ENCODE measurements at places on chromosomes 16 and 17.

DNA sequence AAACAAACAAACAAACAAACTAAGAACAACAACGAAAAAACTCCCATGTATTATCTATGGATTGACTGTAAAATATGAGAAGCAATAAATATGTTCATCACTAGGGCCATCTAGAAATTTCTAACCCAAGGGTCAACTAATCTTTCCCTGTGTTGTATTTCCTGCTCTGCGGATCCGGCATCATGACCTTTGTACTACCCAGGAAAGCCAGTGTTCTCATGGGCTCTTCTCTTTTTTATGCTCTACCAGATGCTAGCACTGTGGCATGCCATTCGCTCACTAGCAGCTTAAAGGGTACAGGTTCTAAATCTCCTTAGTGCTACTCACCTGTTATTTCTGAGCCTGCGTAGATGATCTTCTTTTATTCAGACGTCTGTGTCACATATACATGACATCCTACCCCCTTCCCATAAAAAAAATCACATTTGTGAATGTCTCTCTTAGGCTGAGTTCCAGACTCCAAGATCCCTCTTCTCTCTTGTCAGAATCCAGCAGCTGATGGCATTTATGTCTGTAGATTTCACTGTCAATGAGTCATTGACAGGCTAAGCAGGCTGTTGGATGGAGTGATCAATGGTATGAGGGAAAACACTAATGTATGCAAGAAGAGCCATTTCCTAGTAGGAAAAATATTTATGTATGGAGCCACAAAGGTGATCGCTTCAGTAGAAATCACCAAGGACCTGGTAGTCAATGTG is 100.0 kb downstream of the WWOX start:
- DNase-seq, result no peak

DNA sequence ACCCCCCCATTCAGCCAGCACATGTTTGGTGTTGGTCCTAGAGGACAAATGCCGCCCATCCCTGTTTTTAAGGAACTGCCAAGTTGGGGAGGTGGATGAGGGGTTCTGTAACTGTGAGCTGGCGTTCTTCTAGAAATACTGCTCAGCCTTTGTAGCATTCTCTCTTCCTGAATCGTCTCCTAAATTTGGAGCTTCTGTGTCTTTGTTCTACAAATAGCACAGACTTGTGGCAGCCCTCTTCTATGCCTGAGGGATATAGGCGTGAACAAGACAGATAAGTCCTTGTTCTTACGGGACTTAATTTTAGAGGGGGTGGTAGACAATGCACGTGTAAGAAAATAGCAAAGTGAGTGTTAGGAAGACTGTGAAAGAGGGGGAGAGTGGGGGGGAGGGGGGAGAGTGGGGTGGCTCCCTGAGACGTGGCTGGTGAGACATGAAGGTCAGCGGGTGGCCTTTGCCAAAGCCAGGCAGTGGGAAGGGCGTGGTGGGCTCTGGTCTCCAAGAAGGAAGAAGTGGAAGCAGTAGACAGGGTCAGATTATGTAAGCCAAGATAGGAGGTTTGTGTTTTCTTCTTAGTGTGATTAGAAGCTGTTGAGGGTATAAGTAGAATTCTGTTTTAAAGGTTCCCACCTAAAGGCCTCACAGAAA is 9.9 kb downstream of the MFSD11 start:
- DNase-seq, result no peak

DNA sequence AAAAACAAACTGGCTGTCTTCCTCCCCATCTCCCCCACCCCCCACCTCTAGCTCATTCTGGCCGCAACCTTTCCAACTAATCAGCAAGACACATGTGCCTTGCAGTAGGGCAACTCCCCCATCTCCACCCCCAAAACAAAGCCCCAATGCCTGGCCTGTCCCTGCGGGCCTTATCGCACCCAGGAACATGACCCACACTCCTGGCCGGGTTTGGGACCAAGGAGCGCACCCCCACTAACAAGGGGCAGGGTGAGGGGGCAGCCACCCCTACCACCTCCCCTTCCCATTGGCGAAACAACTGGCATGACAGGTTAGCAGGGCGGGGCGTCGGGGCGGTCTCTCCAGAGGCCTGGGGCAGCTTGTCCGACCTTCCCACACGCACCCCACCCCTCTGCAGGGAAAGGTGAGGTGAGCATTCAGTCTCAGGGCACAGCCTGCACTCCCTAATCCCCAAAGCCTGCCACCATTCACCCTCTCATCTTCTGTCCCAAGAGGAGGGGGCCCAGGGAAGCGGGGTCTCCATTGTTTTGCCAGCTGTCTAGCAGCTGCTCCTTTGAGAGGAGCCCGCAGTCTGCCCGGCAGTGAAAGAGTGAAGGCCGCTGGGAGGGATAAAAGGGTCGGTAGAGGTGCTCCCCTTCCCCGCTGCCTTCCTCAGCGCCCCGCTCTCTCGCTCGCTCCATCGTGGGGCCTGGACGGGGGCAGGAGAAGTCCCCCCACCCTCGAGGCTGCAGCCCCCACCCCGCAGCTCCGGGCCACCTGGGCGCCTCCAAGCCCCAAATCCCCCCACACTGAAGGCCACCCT is 765 bp downstream of the MYO18A start:
- DNase-seq, result no peak

GRCh38 chr17:18320301-18320700 is 5.2 kb downstream of the SMCR8 start:
- no peak for DNase-seq

DNA sequence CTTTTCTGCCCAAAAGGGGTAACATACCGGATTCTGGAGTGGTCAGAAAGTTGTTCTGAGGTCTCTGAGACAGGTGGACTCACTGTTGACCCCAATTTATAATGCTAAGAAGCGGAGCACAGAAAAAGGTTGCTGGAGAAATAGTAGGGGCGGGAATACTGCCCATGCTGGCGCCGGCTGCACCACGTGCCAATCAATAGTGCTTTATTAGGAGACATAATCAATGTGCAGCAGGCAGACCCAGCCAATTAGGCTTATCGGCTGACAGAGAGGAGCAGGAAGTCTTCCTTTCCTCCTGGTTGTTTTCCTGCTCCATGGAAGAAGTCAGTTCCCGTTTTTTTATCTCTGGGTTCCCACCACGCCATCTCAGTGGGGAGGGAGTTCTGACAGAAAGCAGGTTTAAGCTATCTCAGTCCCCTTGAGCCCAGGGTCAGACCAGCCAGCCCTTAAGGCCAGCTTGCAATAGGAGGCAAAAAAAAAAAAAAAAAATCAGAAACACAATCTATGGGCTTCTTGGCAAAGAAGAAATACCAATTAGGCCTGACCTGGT is 68.2 kb upstream of the IRX6 start:
- DNase-seq, result no peak

DNA sequence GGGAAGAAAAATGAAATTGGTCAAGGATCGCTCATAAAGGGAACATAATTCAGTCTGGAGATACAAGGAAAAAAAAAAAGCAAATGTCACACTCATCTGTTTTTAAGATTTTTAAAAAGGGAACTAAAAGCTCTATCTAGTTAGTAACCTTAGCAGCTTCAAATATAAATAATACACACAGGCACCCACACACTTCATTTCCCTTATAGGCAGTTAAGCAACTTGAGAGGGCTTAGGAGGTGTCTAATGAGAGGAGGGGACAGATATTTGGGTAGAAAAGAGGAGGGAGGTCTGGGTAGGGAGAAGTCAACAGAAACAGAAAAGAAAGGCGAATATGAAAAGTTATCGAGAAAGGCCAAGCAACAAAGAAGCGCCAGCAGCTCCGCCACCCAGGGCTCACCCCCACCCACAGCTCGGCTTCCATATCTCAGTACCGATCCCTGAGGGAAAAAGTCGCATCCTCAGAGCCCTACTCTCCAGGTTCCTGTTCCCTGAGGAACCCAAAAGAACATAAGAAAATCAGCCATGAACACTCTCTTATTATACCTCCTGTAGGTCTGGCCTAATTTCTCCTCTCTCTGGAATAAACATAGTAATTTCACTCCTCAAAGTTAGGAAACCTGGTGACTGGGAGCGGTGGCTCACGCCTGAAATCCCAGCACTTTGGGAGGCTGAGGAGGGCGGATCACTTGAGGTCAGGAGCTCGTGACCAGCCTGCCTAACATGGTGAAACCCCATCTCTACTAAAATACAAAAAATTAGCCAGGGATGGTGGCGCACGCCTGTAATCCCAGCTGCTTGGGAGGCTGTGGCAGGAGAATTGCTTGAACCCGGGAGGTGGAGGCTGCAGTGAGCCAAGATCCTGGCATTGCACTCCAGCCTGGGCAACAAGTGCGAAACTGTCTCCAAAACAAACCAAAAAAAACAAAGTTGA is 69.6 kb upstream of the RCVRN start:
- no peak for DNase-seq

- DNase-seq, result no peak
Measured at GRCh38 chr16:55021595-55022475, 91.2 kb downstream of the IRX5 start.

GRCh38 chr17:78716814-78717393 is 65.2 kb downstream of the CYTH1 start:
- DNase-seq, result no peak

DNA sequence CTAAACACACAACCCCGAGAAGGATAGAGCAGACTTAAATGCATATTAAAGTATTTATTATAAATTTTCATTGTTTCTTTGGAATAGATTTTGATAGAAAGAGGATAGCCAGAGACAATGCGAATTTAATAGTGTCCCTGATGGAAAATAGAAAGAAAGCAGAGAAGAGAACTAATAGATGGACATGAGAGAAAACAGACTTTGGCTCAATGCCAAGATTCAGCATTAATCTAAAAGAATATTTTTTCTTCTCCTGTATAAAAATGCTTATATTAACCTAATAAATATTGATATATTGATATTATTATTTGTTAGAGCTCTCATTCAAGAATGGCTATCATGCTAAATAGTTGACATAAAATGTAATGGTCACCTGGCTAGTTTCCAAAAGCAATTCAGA is 173.4 kb downstream of the KIF2B start:
- no peak for DNase-seq

DNA sequence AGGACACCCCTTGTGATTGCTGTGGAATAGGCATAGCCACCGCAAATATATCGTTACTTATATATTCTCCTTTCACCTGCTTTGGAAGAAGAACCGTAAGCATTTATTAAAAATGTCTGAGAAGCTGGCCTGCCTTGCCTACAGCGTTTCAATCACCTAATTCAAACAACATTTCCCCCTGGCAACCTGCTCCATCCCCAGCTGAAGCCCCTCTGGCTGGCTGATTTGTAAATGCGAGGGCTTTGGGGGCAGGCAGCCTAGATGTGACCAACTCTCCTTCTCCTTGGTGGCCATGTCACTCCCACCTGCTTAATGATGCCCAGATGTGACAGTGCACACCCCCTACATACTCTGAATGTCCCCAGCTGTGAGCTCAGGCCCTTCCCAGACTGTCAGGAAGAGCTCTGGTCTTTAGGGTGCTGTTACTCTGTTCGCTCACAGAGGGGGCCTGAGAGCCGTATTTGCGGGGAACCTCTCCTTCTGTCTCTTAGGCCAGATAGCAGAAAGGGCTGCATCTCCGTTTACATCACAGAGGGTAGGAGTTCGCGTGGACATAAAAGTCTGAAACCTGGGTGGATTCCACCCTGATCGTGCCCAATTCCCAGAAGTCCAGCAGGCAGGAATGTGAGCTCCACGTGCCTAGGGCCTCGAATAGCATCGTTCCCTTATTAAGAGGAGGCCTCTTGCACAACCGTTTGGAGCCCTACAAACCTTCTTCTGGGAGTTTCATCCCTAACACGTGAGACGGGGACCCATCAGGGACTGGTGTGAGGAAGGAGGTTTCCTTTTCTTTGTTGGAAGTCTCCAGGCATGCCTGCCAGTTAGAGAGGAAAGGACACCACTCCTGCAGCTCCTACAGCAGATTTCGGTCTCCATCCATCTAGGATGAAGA is 2.4 kb upstream of the SDK2 start:
- no peak for DNase-seq

DNA sequence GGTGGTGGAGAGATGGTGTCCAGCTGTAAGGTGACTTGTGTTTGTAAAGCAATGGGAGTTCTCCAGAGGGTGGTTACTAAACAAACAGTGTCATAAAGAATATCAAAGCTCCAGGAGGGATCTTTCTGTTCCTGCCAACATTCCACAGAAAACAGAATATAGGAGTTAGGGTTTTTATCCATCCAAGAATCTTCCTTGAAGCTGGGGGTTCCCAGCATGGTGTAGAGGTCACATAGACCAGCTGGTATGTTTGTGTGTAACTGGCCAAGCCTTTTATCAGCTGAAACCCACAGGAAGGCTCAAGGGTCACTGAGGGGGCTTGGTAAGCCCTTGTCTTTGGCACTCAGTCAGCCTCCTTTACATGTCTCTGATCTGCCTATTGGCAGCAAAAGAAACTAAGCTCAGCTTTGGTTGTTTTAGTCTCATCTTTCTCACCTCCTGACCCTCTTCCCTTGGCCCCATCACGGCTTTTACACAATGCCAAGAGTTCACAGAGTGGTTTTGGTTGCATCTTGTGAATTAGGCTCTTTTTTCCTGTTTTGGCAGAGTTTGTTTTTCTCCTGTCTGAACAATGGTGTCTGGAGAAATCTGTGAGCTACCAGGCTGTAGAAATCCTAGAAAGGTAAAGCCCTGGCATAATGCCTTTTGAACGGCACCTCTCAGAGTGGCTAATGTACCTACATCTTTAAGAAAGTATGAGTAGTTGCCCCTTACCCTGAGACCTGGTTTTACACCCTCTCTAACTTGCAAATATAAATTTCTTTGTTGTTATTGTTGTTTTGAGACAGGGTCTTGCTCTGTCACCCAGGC is 4.6 kb downstream of the CNTD1 start:
- DNase-seq, result no peak

- DNase-seq, result no peak
Measured at GRCh38 chr17:58306131-58306951, 22.3 kb downstream of the TSPOAP1 start.

DNA sequence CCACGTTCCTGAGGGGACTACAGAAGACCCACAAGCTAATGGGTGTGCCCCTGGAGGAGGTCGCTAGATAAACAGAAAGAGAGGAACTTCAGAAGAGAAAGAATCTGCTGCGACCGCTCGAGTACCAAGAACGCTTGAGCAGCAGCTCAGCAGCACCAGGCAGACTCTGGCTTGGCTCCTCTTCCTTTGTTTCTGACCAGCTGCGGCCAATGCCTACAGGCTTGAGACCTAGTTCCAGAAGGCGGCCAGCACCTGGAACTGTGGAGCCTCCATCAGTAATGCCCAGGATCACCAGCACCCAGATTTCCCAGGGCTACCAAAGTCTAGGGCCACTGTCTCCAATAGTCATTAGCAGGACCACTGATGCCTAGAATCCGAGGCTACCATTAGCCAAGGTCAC is 26.0 kb upstream of the GOSR2 start:
- no peak for DNase-seq

GRCh38 chr16:52547004-52547833 is at the start of gene TOX3:
TSS of gene TOX3 (minus strand) at chr16:52547143. CDS start at chr16:52546723, 420 bp downstream.
- DNase-seq, result no peak

GRCh38 chr16:58336332-58337089 is 41.7 kb upstream of the PRSS54 start:
- peak; percentile 75 for DNase-seq

All from stimulated activated CD8-positive, alpha-beta memory T cell treated with anti-CD3 and anti-CD28 coated beads, Interleukin-4, amount 100 ng/mL, for 24 hours (primary cell).